Effector memory CD4-positive, alpha-beta T cell (primary cell): ENCODE measurements at places on chromosomes 6 and 20.

DNA sequence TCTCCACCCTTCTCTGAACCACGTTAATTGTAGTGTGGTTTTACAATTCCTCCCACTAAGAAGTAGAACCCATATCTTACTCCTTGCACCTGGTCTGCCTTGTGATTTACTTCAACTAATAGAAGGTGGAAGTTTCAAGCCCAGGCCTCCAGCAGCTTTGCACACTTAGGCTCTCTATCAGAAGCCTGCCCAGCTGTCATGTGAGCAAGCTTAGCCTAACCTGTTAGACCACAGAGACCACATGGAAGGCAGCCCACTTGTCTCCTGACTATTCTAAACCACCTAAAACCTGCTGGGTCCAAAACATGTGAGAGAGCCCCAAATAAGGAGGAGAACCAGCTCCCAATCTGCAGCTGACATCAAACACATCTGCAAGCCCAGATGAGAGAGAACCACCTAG, 127.6 kb upstream of the BTBD3 start:
- no peak for DNase-seq

GRCh38 chr6:37516076-37516919, 16.6 kb upstream of the CCDC167 start:
- peak; percentile 93 for DNase-seq

- no peak for DNase-seq
Observed at GRCh38 chr6:39224011-39224410, 5.3 kb downstream of the KCNK5 start.

GRCh38 chr6:106360989-106361430, 493 bp downstream of the CRYBG1 start:
- no peak for DNase-seq

- DNase-seq: no peak
Observed at GRCh38 chr20:55174635-55175034, 699.2 kb downstream of the DOK5 start.

GRCh38 chr6:78896227-78896626, 28.9 kb downstream of the IRAK1BP1 start:
- no peak for DNase-seq
